ENCODE measurements at places on chromosomes 16 and 17.

GRCh38 chr17:27530764-27531391 lies 74.6 kb downstream of the KSR1 start:
- DNase-seq = no peak

- no peak for DNase-seq
Measured at GRCh38 chr16:84013787-84014569, 28.6 kb downstream of the SLC38A8 start.

DNA sequence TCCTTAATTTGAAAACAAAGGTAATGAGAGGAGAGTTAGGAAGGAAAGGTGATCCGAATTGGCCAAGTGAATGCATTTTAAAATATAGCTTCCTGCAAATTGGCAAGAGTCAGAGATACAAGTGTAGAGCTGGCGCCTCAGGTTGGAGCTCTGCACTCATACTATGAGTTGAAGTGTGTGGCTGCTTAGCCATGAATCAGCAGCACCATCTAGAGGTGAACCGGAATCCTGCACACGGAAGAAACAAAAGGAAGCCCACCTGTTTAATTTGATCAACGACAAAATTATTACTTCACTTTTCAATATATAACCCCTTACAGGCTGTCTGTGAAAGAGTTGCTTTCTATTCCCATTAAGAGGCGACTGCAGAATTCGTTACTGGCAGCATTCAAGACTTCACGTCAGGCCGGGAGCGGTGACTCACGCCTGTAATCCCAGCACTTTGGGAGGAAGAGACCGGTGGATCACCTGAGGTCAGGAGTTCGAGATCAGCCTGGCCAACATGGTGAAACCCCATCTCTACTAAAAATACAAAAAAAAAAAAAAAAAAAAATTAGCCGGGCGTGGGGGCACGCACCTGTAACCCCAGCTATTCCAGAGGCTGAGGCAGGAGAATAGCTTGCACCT lies 1253.7 kb upstream of the CDH8 start:
- DNase-seq = peak; percentile 0

DNA sequence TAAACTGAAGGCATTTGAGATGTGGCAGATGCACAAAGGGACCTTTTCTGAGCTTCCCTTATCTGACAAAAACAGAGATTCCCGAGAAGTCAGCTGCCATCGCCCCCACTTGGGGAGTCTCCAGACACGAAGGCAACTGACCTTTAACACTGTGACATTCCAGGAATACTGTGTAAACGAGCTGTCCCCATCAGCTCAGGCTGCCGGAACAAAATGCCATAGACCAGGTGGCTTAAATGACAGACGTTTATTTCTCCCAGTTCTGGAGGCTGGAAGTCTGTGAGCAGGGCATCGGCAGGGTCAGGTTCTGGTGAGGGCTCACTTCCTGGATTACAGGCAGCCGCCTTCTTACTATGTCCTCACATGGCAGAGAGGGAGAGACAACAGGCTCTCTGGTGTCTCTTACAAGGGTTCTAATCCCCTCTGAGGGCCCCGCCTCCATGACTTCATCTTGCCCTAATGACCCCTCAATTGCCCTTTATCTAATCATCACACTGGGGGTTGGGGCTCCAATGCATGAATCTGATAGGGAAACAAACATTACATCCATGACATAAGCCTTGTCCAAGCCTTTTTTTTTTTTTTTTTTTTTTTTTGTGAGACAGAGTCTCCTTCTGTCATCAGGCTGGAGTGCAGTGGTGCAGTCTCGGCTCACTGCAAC lies 178.5 kb upstream of the RPL38 start:
- DNase-seq = no peak

DNA sequence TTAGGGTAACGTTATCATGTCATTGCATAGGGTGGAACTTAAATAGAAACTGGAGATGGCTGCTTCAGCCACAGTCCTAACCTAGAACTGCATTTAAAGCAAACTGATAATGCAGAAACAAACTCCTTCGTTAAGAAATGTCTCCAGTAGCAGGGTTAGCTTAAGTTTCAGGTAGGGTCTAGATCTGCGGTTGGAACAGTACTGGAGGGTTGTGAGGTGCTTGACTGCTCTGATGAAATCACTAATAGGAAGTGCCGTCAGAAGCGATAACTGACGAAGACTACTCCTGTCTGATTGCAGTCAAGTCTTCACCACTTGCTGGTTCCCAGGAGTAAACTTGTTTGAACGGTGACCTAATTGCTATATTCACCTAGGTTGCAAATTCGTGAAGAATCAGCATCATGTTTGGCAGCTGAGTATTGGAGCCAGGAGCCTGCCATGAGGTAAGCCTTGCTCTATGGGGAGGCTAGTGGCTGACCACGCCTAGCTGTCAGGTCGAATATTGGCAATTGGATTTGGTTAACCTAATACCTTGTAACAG lies 24.5 kb downstream of the TRPV2 start:
- no peak for DNase-seq

- DNase-seq = no peak
Measured at GRCh38 chr16:25271421-25271820, 13.8 kb upstream of the ZKSCAN2 start.

DNA sequence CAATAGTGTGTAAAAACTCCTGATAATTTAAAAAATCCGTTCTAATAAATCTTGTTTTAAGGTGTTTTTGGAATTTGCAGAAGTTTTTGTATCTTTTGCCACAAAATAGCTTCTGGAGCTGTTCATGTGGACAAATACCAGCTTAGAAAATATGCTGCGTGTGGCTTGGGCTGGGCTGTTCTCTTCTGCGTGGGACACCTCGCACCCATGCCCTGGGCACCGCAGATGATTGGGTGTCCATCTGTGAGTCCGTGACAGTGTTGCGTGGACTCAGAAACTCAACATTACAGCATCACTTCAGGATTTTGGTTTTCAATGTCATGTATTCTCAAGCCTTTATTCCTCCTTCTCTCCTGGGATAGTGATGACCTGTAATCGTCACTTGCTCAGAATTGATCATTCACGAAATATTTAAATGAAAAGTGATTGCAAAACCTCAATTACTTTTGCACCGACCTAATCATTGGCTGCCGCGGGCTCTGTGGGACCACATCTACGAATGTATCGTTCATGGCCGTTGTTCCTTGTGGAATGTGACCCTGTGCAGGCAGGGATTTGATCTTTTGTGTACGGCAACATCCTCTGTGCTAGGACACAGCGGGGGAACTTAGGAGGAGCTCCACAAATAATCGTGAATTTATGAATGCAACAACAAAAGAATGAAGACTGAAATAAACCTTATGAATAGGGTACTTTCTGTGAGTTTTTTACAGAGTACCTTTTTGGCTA lies 210.3 kb upstream of the FOXF1 start:
- DNase-seq = no peak

GRCh38 chr17:81535007-81535328 lies 6.8 kb downstream of the FSCN2 start:
- DNase-seq = no peak

- no peak for DNase-seq
Measured at GRCh38 chr16:46743232-46743719, 4.9 kb downstream of the MYLK3 start.

All from NCI-H1417 treated with DMSO at 0.1 percent for 48 hours (cell line).